ENCODE measurements at places on chromosomes 16 and 17.

- no peak for DNase-seq
These were observed 9.5 kb upstream of the ITGA2B start for GRCh38 chr17:44398692-44399691.

DNA sequence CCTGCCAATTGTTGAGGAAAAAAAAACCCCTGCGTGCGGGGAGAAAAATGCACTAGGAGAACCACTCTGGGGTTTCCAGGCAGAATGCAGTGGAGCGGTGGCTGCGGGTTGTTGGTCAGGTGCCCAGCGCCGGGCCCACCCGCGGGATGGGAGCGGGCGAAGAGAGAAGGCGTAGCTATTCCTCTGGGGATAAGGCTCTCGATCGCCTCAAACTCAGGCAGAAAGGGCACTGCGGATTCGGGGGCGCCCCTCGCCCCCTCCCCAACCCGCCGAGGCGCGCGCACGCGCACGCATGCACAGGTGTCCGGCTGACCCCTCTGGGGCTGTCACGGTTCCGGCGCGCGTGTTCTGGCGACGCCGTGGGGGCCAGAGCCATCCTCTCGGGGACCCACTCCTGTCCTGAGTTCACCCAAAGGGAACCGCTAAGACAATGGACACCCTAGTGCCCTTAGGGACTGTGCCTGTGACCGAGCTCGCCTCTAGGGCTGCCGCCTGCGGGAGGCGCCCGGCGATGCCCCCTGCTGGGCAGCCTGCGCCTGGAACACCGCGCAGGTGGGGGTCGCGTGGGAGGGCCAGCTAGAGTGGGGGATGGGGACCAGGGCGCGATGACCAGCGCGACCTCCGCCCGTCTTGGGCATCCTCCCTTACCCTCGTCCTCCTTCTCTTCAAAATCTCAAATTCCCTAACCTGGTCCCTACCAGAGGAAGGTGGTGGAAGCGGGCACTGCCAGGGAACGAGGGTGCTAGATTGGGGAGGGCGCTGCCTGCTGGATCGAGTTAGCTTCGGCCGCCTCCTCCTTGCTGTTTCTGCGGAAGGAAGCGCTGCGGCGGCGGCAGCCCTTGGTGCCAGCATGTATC is 14.4 kb upstream of the CBX8 start:
- DNase-seq, result no peak

GRCh38 chr16:11163761-11164261 is 92.2 kb downstream of the SOCS1 start:
- no peak for DNase-seq

- peak; percentile 96 for DNase-seq
These were observed at the start of gene ATXN1L for GRCh38 chr16:71845639-71846430. TSS of gene ATXN1L (plus strand) at chr16:71845976. CDS start at chr16:71849741, 3,765 bp downstream.

DNA sequence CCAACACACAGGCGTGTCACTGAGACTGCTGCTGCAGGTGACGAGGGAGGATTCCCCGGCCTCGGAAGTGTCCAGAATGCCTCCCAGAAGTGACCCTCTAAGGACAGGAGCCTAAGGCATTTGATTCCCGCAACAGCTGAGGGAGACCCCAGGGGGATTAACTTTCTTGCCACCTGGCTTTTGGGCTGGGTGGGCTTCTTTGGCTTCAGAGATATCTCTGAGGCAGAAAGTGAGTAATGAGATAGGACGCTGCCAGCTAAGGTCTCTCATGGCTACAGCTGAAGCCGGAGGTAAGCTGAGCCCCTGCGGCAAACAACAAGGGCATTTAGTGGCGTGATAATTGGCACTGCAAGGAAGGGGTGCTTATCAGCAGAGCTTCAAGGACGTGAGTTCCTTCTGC is 17.0 kb downstream of the DRC3 start:
- no peak for DNase-seq

DNA sequence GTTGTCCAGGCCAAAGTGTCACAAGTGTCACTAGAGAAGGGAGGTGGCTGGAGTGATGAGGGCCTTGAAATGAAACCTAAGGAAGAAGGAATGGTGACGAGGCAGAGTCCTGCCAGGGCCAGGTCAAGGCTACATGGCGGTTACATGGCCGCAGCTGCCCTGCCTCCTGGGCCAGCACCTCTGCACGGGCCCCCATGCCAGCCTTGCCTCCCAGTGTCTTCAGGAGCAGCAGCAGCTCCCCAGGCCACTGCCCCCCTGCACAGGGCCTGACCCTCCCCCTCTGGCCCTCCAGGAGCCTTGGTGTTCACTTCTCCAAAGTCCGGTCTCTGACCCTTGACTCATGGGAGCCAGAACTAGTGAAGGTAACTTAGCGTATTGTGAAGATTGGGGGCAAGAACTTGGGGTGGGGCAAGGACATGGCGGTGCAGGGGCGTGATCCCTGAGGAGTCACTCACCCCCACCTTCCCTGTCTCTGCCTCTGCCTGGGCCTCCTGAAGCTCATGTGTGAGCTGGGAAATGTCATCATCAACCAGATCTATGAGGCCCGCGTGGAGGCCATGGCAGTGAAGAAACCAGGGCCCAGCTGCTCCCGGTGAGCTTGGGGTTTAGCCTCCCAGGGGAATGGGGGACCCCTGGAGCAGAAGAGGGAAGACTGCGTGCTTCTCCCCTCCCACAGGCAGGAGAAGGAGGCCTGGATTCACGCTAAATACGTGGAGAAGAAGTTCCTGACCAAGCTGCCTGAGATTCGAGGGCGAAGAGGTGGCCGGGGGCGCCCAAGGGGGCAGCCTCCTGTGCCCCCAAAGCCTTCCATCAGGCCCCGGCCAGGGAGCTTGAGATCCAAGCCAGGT is 4.1 kb upstream of the KCTD11 start:
- DNase-seq, result no peak

GRCh38 chr17:58303971-58304749 is 23.4 kb upstream of the MPO start:
- peak; percentile 79 for DNase-seq

DNA sequence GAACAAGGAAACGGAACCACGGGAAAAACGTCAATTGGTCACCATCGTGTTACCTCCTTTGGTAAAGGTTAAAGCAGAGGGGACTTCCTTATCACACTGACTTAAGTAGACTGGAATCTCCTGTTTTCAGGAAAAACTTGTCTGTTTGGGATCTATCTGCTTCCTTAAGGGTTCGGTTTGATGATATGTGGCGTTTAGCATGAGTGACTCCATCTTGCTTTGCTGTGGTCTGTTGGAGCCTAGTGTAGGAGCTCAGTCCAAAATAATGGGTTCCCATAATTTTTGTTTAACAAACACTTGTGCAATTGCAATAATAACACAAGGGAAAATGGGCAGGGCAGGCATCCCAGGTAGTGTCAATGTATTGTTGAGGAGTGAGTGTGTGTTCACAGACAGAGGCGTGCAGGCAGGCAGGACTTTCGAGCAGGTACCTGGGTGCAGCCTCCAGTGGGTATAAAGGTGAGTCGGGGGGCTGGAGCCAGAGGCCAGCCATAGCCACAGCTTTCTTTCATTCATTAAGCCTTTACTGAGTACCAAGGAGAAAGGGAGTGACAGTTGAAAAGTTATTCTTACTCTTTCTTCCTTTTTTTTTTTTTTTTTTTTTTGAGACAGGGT is 4.3 kb upstream of the ENGASE start:
- no peak for DNase-seq

DNA sequence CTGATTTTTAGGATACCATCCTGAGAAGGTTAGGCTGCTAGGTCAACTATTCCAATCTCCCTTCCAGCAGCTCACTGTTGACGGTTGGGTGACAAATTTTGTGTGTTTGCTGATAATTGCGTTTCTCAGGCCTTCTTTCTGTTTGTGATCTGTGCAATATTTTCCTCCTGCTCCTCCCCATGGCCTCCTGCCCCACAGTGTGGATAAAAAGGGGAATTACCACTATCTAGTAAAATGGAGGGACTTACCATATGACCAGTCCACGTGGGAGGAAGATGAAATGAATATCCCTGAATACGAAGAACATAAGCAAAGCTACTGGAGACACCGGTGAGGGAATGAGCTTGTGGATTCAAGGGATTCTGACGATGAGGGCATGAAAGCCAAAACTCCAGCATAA is 9.2 kb downstream of the CHD3 start:
- no peak for DNase-seq

- no peak for DNase-seq
These were observed 10.1 kb downstream of the GJD3 start for GRCh38 chr17:40354221-40355122.

DNA sequence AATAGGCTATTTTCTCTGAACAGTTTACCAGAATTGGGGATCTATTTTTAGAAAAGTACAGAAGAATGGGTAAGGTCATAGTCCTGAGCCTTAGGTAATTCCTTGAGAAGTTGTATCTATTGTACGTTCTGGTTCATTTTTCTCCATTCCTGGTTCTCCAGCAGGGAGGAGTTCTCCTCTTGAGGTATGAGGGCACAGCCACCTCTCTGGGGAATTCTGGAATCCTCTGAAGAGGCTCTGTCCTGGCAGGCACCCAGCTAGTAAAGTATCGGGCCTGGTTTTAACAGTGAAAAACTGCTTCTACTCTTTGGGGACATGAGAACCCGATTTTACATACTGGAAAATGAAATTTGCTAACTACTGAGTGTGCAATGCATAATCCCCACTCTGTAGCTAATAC is 19.6 kb upstream of the PMFBP1 start:
- DNase-seq, result no peak

- peak; percentile 88 for DNase-seq
These were observed 21.8 kb upstream of the ASGR2 start for GRCh38 chr17:7136266-7136877.

- DNase-seq, result no peak
These were observed 54.3 kb downstream of the SOCS1 start for GRCh38 chr16:11201498-11202259.

- DNase-seq, result no peak
These were observed 543 bp downstream of the ARHGAP23 start for GRCh38 chr17:38428643-38429371.

DNA sequence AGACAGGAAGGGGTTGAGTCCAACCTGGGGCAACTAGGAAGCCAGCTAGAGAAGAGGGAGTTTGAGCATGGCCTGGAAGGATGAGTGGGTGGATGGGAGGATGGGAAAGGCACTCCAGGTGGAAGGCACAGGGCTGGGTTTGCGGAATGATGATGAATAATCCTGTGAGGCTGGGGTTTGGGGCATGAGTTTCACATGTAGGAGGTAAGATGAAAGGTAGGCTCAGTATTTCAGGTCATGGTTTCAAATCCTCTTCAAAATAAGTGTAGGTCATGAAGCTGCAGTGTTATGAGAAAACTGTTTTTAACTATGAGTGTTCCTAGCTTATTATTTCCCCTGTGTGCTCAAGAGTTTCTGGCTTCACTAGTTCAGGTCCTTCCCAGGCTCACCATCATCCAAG is 130.3 kb downstream of the SKAP1 start:
- DNase-seq, result no peak

DNA sequence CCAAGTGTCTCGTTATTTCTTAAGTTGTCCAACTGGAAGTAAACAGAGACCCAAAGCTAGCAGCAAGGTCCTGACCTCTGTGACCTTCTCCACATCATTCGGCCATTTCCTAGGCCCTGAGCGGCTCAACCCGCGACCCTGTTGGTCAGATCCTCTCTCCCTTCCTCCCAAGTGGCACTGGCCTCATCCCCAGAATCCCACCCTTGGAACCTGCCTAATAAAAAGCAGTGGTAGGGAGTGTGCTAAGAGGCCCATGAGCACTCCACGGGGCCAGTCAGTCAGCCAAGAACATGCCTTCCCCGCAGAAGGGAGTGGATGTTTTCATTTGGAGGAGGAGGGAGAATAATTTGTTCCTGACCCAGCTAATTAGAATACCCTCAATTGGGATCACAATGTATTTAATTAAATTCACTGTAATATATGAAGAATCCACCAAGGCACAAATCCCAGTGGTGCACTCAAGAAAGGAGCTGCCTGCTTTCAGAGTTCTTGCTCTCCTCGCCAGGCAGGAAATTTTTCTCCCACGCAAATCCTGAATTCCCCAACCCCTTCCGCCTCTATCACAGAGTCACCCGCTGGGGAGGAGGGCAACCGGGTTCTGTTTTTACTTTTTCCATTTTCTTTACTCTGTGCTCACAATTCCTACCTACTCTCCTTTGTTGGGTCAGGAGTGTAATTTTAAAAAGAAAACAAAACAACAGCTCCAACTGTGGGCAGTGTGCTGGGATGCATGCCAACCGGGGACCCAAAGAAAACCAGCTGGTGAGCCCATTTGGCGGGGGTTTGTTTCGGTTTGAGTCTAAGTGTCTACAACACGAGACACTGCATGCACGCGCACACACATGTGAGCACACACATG is 153.4 kb downstream of the ZFHX3 start:
- DNase-seq, result no peak

DNA sequence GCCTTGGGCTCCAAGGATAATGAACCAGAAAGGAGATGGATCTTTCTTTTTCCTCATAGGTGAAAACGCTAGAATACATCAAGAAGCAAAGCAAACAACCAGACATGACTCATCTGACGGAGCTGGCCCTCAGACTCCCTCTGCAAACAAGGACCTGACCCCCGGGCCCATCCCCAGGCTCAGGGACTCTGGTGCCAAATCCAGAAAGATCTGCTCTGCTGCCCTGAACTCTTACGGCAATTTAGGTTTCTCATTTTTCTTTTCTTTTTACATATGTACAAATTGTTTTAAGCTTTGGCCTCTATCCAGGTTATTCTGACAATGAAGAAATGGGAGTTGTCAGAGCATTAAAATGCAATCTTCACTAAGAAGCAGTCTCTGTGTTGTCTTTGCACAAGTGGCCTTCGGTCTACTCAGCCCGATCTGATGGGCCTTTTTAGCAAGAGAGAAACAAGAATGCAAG is 17.7 kb downstream of the KNOP1 start:
- no peak for DNase-seq

DNA sequence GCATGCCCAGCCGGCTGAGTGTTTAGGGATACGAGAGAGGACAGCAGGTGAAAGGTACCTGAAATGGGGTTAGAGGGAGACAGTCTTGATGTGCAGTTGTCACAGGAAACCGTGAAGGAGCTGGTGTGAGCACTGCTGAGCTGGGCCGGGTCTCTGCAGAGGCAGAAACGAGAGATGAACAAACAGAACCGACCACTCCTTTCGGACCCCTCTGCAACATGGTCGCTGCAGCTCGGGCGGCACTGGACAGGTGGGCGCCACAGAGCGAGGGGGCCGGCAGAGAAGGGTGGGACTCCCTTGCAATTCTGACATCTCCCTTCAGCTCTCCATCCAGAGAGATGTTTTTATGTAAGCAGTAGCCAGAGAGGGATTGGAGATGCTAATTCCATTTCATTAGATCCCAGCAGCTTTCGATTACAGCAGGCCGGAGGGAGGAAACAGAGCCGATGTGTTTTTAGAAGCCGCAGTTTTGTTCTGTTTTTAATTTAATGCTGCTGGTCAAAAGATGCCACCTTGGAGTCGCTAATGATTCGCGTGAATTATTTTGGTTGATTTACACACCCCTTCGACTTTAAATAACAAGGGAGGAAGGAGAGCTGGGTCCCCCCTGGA is 86.3 kb upstream of the RPL38 start:
- no peak for DNase-seq

DNA sequence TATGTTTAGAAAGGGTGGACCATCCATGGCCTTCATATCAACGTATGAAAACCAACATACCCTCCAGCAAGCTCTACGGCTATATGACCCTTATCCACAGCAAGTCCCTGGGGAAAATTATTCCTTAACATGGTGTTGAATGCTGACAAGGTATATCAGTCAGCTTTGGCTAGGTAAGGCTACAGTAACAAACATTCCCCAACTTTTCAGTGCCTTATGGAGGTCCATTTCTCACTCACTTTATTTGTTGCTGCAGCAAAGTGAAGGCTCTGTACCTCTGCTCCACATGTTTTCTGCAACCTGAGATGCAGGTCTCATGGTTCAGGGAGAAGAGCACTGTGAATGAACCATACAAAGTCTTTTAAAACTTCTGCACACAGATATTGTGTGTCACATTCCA is 83.8 kb upstream of the TOX3 start:
- DNase-seq, result no peak

GRCh38 chr16:64013856-64014255 is 1108.0 kb downstream of the CDH11 start:
- DNase-seq, result no peak

GRCh38 chr16:70470141-70470926 is 15.9 kb downstream of the FCSK start:
- DNase-seq, result no peak
